A549 (cell line): ENCODE measurements at places on chromosomes 11 and 22.

- no peak for DNase-seq
Observed at GRCh38 chr11:62934496-62934785, 13.3 kb upstream of the CHRM1 start.

DNA sequence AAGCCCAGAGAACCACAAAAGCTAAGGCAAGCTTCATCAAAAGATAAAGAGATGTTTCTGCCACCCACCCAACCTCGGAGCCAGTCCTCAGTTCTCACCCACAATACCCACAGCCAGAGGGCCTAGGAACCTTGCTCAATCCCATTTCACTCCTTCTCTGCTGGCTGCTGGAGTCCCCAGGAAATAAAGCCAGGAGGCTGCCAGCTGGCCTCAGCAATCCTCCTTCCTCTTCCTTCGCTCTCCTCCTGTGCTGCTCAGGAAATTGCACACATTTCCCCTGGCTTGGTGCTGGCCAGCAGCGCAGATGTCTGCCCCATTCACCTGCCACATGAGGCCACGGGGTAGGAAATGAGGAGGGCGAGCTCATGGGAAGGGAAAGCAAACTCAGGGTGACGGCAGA, 91.8 kb upstream of the LDLRAD3 start:
- no peak for DNase-seq

- no peak for DNase-seq
Observed at GRCh38 chr11:119319136-119319699, 2.3 kb upstream of the MCAM start.

GRCh38 chr22:46941968-46942798, 179.7 kb downstream of the TBC1D22A start:
- no peak for DNase-seq

DNA sequence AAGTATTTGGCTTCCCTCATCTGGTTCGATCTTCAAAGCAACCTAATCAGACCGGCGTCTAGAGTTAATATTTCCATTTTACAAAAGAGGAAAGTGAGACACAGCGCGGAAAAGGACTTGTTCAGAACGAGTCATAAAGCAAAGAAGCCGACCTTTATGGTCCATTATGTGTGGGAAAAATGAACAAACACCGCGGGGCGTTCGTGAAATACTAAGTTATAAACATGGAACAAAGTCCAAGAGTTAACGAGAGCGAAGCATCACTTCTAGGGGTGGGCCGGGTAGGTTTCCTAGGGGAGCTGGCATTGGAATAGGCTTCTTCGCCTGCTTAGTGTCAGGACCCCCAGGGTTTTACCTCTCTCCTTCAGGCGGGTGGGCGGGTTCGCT, 575 bp downstream of the DUSP18 start:
- DNase-seq, result no peak

GRCh38 chr11:47106798-47107411, 69.8 kb downstream of the ARFGAP2 start:
- no peak for DNase-seq

GRCh38 chr11:67504950-67505581, at the start of gene PITPNM1:
Gene PITPNM1 (minus strand): TSS chr11:67505363. CDS start chr11:67504180, 1,183 bp downstream.
- peak; percentile 62 for DNase-seq

GRCh38 chr11:93330446-93330984, at the start of gene DEUP1:
Gene DEUP1 (plus strand): TSS chr11:93330742. CDS start chr11:93332260, 1,518 bp downstream.
- peak; percentile 2 for DNase-seq

GRCh38 chr22:24383061-24383460, 44.3 kb upstream of the ADORA2A start:
- DNase-seq, result no peak

DNA sequence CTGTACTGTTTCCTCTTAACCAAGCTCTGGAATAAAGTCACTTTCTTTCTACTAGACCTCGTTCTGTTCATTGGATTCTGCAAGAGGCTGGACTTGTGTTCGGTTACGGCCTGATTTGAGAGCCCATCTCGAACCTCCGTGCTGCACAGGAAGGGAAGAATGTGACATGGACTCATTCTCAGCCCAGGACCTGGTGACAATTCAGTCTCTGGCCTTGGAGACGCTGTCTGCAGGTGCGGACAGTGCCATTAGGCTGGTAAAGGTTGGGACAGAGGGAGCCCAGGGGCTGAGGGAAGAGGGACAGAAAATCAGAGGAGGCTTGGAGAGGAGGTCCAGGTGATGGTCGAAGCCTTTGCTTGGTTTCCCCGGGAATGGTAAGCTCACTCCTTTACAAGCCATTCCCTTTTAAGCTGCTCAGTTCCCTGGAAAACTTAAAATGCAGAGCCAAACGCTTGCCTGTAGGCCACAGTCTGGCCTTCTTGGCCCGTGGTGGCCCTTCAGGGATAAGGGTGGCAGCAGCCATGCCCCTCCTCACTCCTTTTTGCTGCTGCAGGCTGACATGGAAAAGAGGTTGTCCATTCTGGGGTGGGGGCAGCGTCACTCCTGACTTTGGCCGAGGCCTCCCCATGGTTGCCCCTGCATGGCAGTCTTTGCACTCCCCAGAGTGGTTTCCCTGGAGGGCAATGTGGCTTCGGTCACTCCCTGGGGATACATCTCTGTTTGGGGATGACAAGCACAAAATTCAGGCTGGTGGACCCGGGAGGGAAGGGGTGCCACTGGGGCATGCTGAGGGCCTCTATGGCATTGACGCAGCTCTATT, 52.3 kb downstream of the SHISAL1 start:
- no peak for DNase-seq

DNA sequence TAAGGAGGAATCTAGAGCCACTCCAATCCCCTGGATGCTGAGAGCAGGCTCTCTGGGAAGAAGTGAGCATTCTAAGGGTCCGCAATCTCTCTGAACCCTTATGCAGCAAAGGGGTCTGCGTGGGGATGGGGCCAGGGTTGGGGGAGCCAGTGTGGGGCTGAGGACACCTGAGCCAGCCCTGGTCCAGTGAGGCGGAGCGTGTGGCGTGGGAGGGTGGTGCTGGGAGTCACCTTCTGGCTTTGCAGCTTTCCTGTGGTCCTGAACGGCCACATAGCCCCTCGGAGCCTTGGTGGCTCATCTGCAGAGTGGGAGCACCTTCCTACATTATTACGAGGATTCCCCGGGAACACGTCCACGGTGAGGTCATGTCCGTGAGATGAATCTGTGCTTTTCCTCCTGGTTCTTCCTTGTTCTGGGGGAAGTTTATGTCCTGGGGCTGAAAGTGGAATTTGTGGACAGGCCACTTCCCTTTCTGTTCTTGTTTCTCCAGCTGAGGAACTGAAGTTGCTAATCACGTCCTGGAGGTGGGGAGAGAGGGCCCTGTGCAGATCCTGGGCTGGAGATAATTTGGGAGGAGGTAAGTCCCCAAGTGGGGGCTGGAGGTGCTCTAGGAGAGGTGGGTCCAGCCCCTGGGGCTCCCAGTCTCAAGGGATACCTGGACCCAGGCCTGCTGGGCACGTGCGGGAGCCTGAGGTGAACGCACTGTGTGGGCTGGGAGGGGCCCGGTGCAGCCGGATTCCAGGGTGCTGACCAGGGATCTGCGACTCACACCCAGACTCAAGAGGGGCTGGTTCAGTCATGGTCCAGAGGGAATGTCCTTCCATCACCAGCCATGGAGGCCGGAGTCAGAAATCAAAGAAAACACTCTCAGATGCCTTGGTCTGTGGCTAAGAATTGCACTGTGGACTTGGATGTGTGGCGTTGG, 6.1 kb downstream of the MRGPRE start:
- no peak for DNase-seq

DNA sequence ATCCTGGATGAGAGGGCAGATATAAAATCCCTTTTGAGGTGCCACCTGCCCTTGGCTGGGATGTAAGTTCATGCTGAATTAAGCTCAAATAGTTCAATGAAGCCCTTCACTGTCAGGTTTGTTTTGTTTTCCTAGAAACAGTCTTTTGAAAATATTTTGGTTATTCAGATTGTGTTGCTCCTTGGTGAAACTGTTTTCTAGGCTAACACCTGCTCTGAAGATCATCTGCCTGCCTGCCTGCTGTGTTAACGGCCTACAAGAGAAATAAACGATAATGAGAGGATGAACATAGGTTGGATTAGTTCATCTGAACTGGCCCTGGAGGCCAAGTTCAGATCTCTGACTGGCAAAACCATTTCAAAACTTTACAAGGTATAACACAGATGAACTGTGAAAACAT, 67.4 kb downstream of the ZBTB44 start:
- no peak for DNase-seq

- DNase-seq, result no peak
Observed at GRCh38 chr11:65879617-65880016, at the start of gene CTSW. Gene CTSW (plus strand): TSS chr11:65879837. CDS start chr11:65879855, 18 bp downstream.

- no peak for DNase-seq
Observed at GRCh38 chr22:26443901-26444690, 15.0 kb downstream of the ASPHD2 start.

GRCh38 chr11:78213526-78214330, 25.0 kb downstream of the USP35 start:
- no peak for DNase-seq

GRCh38 chr11:11419747-11420146, 66.7 kb upstream of the CSNK2A3 start:
- no peak for DNase-seq

GRCh38 chr22:37228106-37229011, 15.7 kb downstream of the RAC2 start:
- no peak for DNase-seq

GRCh38 chr11:11070976-11071375, 213.1 kb upstream of the ZBED5 start:
- no peak for DNase-seq

DNA sequence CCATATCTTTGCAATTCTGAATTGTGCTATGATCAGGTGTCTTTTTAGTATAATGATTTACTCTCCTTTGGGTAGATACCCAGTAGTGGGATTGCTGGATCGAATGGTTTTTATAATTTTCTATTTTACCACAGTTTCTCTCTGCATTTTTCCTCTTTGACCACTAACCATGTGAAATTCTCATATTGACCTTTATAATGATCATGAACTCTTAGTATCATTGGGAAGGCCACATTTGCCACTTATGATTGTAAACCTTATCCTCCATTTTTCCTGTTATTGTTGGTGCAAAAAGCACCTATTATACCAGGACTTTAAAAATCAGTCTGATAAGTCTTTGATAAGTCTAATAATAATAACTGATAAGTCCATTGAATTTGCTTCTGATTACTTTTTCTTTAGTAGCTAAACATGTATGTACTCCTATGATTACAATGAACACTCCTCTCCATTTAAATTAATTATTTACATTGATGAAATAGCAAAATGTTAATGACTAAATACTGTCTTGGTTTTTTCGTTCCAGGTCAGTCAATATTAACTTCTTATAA, 9.6 kb downstream of the NEAT1 start:
- DNase-seq, result no peak

- no peak for DNase-seq
Observed at GRCh38 chr11:131962818-131963217, 592.4 kb downstream of the NTM start.

DNA sequence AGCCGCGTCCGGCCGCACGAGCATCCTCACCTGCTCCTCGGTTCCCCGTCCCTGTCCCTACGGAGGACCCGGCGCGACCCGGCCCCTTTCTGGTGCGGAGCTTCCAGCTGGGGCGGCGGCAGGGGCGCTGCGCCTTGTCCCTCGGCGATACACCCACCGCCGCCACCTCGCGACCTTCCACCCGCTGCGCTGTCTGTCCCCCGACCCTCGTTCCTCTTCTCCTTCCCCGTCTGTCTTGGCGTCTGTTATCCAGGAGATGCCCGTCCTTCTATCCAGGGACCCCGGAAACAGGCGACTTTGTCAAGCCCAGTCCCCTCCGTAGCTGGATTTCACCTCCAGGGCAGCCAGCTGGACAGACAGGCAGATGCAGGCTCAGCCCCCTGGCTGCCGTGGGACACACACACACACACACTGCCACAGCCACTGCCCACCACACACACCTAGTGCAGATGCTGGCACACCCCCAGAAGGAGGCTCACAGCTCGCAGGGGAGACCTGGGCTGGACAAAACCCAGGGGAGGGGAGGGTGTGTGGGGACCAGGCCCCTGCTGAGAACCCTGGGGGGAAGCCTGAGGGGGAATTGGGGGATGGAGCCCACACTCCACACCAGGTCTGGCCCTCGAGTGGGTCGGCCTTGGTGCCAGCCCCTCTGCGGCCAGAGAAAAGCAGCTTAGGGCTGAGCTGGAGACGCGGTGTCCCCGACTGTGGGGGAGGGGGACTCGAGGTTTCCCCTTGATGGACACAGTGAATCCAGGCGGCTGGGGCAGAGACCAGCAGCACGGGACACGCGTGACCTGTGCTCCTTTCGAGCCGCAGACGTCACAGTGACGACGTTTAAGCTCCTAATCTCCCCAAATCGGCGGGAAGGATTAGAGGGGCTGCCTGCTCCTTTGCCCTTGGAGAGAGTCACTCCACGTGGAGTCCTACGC, 788 bp downstream of the DRD4 start:
- DNase-seq, result no peak

- no peak for DNase-seq
Observed at GRCh38 chr11:82892611-82893169, 7.5 kb downstream of the PRCP start.

GRCh38 chr22:23243006-23243573, 62.8 kb downstream of the BCR start:
- DNase-seq, result no peak

DNA sequence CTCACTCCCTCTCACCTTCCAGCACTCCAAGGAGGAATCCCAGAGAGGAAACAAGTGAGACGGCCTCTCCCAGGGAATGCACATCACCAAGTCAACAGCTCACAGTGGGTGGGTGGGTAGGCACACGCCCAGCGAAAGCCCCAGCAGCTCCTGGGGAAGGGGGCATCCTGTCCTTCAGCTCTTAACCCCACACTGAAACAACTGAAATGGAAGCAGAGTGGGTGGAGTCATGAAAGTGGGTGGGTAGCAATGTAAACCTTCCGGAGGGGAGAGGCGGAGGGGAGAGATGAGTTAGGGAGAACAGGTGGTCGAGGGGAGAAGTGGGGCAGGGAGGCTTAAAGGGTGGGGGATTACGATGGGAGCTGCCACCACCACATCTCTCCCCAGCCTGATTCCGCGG, 5.4 kb downstream of the MCHR1 start:
- no peak for DNase-seq

- no peak for DNase-seq
Observed at GRCh38 chr11:65482306-65482850, 16.5 kb upstream of the MALAT1 start.

DNA sequence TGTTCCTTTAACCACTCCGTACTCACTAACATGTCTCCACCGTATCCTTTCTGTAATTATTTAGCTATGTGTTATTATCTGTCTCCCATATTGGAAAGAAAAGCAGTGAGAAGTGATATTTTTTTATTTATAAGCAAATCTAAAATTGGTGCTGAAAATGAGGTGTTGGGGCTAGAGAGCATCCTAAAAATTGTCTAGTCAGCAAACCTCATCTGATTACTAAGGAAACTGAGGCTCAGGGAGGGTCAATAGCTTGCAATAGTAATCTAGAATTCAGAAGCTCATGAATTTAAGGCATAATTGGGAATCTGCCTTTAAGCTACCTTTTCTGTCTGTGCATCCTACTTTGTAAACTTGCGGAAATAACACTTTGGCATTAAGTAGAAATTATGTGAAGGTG, 190.0 kb downstream of the METTL15 start:
- DNase-seq, result no peak

- no peak for DNase-seq
Observed at GRCh38 chr11:130344841-130345240, 30.1 kb upstream of the ZBTB44 start.
